Eye (tissue), 1 donor: ENCODE measurements at places on chromosomes 3 and 15.

DNA sequence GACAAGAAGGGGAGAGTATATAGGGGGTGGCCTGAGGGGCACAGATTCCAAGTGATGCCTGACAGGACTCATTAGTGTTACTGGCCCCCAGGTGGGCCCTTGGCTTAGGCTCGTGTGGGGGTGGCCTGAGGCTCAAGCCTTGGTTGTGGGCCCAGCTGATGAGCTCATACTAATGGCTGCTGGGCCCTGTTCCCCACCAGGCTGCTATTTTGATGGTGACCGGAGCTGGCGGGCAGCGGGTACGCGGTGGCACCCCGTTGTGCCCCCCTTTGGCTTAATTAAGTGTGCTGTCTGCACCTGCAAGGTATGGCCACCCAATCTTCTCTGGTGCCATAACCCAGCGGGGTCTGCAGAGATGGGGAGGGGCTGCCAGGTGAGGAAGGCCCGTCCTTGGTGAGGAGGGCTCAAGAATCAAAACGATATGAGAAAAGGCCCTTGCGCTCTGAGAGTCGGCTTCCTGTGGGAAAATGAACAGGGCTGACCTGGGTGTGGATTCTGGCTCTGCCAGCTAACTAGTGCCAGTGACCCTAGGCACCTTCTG lies 7.4 kb downstream of the CHRD start:
- DNase-seq: no peak

DNA sequence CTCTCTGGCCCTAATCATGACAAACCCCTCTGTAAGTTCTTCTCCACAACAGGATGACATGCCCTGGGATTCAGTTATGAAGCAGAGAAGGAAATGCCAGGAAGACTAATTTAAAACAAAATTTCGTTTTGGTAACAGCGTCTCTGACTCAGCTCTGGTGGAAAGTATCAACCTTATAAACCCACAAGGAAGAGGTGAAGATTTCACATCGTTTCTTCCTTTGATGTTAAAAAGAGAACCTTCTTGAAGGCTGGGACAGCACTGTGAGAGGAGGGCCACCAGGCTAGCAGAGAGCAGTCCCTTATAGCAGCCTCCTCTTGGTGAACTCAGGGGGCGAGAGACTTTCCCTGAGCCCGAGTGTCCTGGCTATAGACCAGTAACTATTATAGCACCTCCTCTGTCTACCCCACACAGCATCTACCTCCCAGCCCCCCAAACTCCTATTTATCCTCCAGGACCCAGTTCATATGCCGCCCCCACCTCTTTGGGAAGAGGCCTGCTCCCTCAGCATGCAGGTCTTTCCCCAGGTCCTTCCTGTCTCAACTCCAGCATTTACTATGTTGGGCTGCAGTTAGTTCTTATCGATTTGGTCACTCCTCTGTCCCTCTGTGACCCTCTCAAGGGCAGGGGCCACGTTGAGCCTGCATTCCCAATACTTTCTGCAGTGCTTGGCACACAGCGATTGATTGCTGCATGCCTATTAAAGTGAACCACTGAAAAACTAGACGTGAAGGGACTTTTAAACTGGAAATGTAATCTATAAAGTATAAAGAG lies 321.5 kb upstream of the ICE2 start:
- DNase-seq: no peak

DNA sequence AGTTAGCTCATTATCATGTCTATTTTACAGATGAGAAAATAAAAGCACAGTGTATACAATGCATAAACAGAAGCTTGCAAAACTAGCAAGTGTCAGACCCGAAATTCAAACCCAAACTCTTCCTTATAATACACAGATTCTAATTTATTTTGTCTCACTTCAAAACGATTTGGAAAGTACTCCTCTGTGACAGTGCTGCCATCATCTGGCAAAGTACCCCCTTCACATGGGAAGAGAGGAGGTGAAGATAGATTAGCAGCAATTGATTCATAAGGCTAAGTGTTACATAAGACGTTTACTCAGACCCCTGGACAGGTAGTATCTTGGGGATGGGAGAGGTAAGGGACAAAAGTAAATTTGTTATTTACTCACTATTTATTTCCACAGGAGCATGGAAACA lies 744.0 kb upstream of the SGO1 start:
- DNase-seq: no peak

- DNase-seq: no peak
These were observed 2.7 kb downstream of the ANKRD28 start for GRCh38 chr3:15794842-15795650.

GRCh38 chr3:161409069-161409468 lies 37.8 kb upstream of the SPTSSB start:
- DNase-seq: peak; percentile 78

DNA sequence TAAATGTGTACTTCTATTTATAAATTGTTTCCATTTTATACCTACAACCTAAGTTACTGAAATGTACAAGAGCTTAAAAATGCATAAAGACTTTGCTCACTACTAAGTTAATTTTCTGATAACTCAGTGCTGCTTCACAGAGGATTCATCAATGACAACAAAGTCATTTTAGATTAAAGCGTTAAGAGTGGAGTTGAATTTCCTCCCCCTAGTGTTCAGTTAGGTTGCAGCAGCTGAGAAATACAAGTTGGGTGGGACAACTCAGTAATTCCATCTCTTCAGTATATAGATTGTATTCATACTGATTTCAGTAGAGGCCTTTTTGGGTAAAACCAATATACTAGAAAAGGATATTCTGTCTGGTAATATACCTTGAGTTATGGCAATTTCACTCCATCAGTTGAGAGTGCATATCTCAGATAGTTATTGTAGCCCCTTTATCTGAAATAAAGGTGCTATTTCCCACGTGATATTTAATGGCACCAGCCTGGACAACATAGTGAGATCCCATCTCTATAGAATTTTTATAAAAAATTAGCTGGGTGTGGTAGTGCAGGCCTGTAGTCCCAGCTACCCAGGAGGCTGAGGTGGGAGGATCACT lies 6.9 kb upstream of the RPL35A start:
- DNase-seq: peak; percentile 72

GRCh38 chr3:62119139-62119538 lies 254.2 kb downstream of the FEZF2 start:
- no peak for DNase-seq
